ENCODE measurements at places on chromosomes 3 and 15.

DNA sequence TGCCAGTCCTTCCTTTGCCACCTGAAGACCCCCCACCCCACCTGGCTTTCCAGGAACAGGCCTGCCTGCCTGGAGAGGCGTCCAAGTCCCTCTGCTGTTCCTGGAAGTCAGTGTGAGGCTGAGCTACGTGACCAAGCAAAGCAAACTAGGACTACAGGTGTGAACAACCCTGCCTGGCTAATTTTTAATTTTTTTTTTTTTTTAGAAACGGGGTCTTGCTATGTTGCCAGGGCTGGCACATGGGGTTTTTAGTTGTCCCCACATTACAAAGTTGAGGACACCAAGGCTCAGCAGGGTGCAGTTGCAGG, 17.4 kb downstream of the HEMK1 start:
- DNase-seq = no peak

GRCh38 chr3:132202586-132202985, 114.6 kb upstream of the ACP3 start:
- DNase-seq = no peak

DNA sequence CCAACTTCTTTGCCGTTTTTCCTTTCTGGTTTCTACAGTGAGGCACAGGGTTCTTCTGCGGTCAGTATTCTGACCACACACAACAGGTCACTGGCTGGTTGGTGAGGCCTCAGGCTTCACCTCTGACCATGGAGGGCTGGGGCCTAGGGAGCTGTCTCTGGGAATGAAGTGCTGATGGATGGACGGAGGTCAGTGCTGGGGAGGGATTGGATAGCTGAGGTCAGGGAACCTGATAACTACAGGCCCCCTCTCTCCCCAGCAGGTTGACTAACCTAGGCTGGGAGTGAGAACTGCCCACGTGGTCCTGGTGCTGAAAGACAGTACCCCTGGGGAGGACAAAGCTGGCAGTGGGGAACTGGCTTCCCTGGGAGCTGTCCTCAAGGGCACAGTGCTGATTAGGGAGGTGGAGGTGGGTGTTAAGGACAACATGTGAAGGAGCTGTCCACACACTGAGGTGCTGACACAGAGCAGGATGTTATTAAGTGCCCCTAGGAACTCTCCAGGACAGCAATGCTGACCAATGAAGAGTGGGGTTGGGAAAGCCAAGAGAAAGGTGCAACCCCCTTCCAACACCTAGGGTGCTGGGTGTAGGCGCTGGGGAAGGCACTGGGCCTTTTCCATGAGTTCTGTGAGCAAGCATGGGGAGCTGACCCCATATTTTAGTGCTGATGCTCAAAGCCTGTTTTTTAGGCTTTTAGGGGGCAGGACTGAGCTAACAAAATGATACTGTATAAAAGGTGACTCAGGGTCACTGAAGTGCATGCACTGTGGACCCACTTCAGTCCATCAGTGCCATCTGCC, 45.2 kb downstream of the ATP2B2 start:
- peak; percentile 75 for DNase-seq

DNA sequence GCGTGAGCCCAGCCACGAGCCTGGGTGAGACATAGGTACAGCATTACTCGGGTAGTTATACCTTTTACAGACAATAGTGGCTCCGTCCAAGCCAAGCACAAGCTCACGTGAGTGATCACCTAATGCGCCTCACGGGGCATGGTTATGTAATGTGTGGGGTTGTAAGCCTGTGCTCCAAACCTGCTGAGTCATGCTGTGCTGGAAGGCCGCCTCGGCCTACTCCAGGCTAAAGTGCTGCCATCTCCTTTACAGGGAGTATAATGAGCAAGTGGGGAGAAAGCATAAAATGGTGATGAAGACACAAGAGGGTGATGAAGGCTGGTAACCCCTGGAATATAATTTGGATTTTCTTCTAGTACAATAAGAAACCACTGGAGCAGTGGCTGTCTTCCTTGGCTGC, 175.8 kb upstream of the STT3B start:
- no peak for DNase-seq

DNA sequence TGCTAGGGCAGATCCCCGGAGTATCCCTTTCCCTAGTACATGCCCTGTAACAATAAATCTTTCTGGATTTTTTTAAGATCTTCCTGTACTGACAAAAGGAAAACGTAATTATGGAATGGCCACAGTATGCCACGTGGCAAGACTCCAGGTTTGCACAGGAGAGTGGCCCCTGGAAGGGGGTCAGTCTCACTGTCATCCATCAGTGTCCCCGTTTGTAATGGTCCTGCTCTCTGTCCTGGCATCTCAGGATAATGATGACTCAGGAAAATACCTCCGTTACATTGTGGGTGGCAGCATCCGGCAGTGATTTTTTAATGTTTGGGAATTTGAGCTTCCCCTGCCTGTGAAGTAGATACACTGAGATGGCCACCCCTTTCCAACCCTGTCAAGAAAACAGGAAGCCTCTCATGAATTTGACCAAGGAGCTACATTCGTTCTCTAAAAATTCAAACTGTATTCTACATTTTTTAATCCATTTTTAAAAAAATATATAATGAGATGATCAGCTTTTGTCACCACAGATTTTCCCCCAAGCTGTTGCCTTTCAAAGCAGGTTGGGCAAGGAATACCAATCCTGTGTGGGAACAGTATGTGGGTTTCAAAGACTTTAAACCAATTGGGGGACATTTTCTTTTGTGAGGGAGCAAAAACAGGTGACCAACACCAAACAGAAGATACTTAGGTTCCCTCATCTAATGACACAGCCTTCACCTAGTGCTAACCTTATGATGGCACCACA, 110.4 kb downstream of the C3orf70 start:
- DNase-seq = no peak

GRCh38 chr15:58454950-58455401, 23.2 kb downstream of the LIPC start:
- no peak for DNase-seq

DNA sequence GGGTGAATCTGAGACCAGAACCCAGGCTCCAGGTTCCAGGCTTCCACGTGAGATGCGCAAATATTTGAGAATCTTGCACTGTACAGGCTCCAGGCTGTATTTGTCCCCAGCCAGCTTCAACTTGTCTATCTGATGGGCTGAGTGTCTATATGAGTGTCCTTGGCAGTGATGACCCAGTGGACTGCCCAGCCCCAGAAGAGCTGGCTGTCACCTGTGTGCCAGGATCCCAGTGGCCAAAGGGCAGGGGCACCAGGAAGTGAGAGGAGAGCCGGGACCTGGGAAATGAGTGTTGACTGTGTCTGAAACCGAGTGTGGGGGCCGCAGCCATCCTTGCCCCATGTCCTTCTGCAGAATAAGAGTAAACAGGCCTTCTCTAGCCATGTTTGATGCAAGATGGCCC, 10.4 kb downstream of the FAH start:
- no peak for DNase-seq

- no peak for DNase-seq
Measured at GRCh38 chr15:95304151-95304946, 1026.2 kb upstream of the NR2F2 start.

DNA sequence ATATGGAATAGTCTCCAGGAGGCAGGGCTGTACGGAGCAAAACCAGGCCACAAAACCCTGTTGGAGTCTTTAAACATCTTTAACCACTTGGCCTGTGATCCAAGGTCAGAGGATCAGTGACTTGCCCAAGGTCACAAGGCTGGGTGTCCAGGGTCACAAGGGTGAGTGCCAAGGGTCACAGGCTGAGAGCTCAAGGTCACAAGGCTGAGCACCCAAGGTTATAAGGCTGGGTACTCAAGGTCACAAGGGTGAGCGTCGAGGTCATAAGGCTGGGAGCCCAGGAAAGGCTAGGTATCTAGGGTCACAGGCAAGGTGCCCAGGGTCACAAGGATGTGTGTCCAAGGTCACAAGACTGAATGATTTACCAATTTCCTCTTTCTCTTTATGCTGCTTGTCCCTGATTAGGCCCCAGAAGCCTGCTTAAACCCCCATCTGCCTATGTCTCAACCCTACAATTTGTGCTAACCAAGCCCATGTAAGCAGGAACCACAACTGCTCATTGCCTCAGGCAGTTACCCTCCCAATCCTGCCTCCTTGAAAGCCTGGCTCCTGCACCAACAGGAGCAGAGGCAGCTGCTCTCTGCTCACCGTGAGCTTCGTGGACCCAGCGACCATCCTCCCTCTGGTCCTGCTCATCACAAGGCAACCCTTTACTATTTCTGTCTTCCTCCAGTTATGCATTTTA, 51.5 kb downstream of the MGLL start:
- no peak for DNase-seq

GRCh38 chr3:163476179-163476578, 1602.1 kb downstream of the SI start:
- peak; percentile 19 for DNase-seq

DNA sequence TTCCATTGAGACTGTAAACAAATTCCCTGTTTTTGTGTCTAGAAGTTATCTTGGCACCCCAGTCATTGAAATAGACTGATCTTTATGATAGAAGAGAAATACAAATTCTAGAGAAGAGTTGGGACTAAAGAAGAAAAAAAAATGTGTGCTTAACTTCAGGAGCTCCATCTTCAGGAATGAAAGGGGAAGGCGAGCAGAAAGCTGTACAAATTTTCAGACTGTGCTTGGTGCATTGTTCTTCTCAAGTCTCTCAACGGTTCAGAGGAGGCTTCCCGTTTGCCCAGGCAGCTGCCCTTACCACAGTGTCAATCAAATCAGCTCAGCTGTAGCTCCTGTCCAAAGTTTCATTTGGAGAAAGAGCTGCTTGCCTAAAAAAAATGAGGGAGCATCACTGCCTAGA, 41.7 kb downstream of the OXSM start:
- DNase-seq = peak; percentile 38

GRCh38 chr3:157819270-157820156, 286.7 kb downstream of the SHOX2 start:
- DNase-seq = no peak

GRCh38 chr3:48142316-48142870, 45.8 kb downstream of the CDC25A start:
- no peak for DNase-seq

GRCh38 chr3:8421267-8421666, 80.4 kb upstream of the LMCD1 start:
- DNase-seq = no peak

- no peak for DNase-seq
Measured at GRCh38 chr3:61847784-61848462, 286.6 kb downstream of the PTPRG start.
